ENCODE measurements at places on chromosomes 5 and 9.

GRCh38 chr9:121299467-121300282 is 31.7 kb downstream of the GSN start:
- DNase-seq: no peak

DNA sequence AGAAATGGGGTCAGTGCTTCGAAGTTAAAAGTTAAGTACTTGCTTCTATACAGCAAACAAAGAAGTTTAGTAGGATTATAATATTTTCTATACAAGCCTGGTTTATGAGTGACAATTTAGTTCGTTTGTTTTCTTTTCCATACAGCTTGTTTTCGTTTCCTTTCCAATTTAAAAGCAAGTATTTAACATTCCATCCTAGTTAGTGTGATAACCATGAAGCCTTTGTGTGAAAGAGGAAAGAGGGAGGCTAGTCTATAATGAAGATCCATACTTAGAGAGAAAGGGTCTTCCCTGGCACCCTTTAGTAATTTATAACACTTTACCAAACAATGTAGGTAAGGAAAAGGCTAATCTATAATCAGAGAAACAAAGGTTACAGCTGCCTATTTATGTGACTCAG is 51.0 kb downstream of the SLC1A1 start:
- DNase-seq: no peak

GRCh38 chr5:178434016-178434761 is 156.0 kb downstream of the COL23A1 start:
- DNase-seq: no peak

DNA sequence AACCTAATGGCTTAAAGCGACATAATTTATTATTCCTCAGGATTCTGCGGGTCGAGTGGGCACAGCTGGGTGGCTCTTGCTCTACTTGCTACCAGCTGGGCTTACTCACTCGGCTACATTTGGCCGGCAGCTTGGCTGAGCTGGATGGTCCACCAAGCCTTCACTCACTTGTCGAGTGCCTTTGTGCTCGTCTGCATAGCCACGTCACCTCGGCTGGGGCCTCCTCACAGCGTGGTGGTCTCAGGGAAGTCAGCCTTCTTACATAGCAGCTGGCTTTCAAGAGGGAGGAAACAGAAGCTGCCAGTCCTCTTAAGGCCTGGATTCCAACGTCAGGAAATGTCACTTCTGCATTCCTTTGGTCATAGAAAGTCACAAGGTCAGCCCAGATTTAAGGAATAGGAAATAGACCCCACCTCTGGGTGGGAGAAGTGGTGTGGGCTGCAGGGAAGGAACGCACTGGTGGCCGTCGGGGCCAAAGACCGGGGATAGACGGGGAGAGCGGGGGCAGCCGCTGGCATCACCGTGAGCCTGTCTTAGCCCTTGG is 75.1 kb upstream of the RUFY1 start:
- DNase-seq: no peak

GRCh38 chr5:15425766-15426165 is 74.2 kb upstream of the FBXL7 start:
- DNase-seq: no peak

DNA sequence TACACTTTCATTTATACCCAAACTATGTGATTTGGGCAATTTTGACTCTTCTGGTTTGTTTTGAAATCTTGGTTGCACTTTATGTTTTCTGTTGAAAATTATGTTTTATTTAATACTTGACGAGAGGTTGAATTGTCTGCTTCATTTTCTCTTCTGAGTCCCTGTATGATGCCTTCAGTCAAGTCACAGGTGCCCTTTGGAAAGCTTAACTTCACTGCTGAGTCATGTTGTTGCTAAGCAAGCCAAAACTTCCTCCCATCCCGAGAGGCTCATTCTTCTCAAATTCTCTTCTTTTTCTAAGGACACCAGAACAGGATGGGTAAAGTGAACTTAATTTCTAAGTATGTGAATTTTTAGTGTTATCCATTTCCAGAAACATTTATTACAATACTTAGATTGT is 455.3 kb upstream of the PTGER4 start:
- DNase-seq: peak; percentile 13

GRCh38 chr9:92393686-92394085 is 10.7 kb downstream of the OGN start:
- no peak for DNase-seq

DNA sequence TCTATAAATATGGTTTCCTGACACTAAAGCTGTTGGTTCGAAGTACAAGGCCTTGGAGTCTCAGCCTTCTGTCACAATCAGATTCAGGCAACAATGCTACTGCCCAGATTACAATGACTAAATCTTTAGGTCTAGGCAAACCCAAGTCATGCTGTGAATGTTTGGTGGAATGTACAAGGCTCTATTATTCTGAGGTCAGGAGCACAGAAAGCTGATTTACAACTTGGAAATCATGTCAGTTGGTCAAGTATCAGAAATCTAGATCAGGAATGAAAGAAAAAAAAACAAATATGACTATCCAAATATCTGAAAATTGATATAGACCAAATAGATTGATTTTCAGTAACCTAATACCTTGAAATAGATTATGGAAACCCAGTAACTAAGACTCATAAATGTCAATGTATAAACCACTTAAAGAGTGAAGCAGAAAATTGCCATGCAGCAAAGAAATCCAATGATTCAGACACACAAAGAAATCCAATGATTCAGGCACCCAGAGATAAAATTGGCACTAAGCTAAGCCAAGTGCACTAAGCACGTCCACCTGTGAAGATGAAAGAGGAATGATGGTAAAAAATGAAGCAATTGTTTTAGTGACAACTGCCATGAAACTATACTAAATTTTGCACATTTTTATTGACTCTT is 588.0 kb upstream of the TUSC1 start:
- no peak for DNase-seq

DNA sequence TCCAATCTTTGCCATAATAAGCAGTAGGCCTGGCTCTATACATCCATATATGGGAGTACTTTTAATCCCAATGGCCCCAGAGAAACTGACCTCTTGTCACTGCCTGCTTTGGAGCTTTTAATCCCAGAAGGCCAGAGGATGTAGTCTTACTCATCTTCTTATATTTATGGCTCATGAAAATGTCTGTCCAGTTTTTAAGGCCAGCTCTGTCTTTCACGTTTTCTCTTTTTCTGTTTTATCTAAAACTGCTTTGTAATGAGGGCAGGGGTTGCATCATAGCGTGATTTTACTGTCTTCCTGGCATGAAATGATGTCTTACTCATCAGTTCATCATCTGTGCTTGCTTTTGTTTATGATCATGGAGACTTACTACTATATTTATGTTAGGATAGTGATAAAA is 1094.9 kb downstream of the MAT2B start:
- DNase-seq: no peak

GRCh38 chr5:168227001-168227400 is 64.4 kb upstream of the WWC1 start:
- no peak for DNase-seq

DNA sequence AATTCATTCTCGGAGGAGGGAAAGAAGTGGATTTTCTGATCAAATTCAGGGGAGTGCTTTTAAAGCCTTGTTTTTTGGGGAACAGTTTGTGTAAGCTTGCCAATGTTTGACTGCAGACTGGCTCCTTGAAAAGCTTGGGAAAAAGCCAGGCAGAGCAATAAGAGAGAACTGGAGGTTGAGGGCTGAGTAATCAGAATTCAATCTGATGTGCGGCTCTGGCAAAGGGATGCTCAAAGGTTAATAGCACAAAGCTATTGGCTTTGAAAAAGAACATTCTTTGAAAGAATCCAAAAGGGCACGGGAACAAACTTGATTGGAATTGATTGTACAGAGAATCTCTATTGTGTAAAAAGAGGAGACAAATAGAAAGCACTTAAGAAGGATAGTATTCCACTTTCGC is 279.3 kb downstream of the YTHDC2 start:
- no peak for DNase-seq

DNA sequence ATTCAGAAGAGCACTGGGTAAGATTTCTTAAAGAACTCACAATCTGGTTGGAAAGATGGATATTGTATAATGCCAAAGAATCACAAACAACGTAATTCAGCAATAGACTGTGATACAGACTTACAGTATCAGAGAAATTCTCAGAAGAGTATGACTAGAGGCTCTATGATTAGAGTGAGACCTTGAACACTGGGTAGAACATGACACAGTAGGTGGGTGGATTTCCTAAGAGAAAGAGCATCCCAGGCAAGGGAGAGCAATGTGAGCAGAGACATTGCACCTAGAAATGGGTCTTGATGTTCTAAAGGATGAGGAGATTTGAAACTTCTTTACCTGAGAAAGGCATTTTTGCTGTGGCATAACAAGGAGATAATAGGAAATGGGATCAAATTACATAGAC is 27.3 kb upstream of the CAST start:
- no peak for DNase-seq

DNA sequence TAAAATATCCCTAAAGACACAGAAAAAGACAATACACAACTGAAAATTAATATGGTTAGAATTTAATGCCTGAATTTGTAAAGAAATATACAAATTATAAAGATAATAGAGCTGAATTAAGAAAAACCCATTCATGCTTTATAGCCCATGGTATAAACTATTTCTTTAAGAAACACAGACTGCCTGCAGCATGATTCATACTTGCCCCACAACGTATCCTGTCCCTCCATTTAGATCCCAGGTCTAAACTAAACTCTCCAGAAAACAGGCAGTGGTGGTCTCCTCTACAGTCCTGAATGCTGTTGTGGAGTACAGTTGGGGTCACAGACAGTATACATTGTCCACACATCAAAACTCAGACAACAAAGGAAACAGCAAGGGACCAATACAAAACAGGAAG is 24.8 kb downstream of the IL6ST start:
- DNase-seq: peak; percentile 9

- DNase-seq: no peak
These were observed 9.0 kb downstream of the RACK1 start for GRCh38 chr5:181234455-181235306.

All from H54 (cell line).